ENCODE measurements at places on chromosomes 3 and 15.

GRCh38 chr3:147370349-147370748 is 36.0 kb downstream of the ZIC4 start:
- no peak for DNase-seq

GRCh38 chr3:95154766-95155165 is 1091.9 kb downstream of the NSUN3 start:
- no peak for DNase-seq

GRCh38 chr3:127254033-127254644 is 33.7 kb downstream of the PRR20G start:
- DNase-seq, result no peak

DNA sequence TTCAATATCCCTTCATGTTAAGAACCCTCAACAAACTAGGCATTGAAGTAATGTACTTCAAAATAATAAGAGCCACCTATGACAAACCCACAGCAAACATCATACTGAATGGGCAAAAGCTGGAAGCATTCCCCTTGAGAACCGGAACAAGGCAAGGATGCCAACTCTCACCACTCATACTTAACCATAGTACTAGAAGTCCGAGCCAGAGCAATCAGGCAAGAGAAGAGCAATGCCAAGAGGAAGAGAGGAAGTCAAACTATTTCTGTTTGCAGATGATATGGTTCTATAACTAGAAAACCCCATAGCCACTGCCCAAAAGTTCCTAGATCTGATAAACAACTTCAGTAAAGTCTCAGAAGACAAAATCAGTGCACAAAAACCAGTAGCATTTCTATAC is 161.9 kb downstream of the UBE2E2 start:
- DNase-seq, result no peak

DNA sequence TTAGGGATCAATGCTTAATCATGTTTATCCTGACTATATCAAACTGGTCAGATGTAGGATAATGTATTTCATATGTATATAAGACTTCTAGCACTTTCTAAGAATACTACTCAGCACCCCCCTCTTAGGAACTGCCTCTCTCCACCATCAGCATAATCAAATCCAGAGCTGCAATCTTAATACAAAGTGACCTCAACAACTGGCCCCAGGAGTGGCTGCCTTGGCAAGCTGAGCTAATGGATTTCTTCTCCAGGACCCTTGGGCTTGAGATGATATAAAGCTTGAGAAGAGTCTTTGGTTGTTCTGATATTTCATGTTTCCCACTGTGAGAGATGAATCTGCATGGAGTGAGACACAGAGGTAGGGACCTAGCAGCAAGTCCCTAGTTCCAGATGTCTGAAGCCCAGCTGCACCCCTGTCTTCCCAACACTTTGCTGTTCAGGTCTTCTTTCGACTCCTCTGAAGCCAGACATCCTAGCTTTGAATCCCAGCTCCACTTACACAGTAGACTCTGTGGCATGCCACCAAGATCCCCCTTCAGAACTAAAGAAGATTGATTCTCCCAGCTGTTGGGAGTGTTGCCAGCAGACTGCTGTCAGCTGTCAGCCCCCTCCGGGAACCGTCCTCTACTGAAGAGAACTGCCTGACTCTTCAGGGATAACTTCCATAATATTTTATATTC is 309.3 kb upstream of the UBE2E2 start:
- DNase-seq, result no peak

- no peak for DNase-seq
Observed at GRCh38 chr3:14522129-14522691, 17.9 kb downstream of the GRIP2 start.

DNA sequence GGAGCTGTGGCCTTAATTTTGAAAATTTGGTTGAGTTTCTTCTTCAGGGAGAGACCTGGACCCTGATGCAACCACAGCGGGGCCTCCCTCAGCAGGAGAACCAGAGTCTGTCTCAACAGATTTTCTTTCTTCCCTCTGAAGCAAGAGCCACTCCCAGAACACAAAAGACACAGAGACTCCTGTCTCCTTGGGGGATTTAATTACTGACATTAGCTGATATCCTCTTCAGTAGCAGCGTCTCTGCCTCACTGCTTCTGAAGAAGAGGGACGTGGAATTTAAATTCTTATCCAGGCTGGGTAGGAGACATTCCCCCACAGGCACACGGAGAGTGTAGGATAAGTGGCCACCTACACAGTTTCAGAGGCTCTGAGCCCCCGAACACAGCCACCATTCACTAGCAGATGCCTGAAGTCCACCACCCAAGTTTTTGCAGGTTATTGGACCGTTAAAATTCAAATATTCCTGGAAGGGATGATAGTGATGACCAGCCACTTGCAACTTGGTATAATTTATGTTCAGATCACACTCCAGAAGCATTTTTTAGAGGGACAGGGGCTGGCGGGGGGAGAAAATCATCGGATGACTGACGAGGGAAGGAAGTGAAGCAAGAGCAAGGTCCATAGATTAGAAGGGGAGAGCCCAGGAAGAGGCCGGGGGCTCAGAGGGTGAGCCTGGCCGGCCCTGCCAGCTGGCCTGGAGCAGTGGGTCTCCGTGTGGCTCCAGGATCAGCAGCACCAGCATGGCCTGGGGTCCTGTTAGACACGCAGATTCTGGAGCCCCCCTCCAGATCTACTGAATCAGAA is 109.7 kb downstream of the BDH1 start:
- DNase-seq, result no peak

DNA sequence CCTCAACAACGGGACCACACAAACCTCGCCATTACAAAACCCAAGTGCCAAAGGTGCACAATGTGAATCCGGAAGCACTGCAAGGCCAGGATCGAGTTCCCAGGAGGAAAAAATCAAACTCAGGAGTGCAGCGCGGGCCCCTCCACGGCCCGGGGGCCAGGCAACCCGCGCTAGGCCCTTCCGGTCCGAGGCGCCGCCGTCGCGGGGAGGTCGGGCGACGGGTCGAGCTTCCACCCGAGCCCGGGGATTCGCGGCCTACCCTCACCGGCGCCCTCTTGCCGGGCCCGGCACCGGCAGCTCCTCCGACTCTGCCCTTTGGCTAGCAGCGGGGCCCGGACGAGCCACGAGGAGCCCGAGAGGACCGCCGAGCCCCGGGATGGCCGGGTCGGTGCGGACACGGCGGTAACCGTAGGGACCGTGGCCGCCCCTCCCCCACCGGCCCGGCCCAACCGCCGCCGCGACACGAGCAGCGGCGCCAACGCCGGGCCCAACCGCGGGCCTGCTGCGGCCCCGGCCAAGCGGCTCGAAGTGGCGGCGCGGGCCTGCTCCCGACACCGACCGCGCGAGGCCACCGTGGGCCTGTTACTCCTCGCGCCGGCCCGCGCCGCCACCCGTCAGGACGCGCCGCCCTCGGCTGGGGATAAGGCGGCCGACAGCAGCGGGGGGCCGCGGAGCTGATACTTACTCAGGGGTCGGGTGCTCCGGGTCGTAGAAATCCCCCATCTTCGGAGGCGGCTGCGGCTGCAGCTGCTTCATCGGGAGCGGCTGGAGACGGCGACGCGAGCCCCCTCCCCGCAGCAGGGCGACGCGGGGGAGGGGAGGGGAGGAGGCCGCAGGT is 525 bp downstream of the SETD2 start:
- DNase-seq, result peak; percentile 65

- DNase-seq, result no peak
Observed at GRCh38 chr15:67083135-67083762, 17.8 kb downstream of the SMAD3 start.

DNA sequence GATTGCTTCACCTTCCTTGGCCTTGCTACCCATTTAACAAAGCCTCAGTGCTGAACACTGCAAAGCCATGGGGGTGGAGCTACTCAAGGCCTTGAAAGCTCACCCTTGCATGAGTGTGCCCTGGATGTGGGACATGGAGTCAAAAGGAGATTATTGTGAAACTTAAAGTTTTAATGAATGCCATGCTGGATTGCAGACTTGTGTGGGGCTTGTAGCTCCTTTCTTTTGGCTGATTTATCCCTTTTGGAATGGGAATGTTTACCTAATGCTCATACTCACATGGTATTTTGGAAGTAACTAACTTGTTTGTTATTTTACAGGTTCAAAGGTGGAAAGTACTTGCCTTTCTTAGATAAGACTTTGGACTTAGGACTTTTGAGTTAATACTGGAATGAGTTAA is 538.5 kb upstream of the NECTIN3 start:
- no peak for DNase-seq

DNA sequence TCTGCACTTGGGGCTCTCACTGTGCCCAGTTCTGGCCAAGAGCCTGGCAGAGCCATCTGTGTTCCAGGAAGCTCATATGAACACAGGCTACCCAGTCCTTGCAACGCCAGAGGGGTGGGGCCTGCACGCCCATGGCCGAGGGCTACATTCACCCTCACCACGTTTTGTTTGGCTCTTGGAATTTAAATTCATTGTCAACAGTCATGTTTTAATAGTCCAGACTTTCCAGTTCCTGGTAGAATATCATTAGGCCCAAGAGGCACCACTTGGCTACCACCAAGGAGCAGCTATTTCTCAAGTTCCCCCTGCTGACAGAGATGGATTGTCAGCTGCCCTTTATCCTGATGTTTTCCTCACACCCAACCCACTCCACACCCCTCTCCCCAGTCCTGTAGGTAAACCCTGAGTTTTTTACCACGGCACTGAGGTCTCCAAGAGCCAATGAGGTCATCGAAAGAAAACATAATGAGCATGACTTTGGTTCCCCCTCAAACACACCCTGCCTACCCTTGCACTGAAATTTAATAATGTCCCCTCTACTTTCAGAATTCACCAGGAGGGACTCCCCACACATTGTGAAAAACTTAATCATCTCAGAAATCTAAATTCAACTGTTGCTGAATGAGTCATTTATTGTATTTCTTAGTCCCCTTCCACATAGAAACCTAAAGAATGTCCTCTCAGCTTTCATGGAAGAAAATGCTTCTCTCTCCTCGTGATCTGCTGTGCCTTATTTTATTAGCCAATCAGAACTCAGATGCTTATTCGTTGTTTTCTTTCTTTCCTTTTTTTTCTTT is 125.1 kb downstream of the SHQ1 start:
- DNase-seq, result peak; percentile 59

DNA sequence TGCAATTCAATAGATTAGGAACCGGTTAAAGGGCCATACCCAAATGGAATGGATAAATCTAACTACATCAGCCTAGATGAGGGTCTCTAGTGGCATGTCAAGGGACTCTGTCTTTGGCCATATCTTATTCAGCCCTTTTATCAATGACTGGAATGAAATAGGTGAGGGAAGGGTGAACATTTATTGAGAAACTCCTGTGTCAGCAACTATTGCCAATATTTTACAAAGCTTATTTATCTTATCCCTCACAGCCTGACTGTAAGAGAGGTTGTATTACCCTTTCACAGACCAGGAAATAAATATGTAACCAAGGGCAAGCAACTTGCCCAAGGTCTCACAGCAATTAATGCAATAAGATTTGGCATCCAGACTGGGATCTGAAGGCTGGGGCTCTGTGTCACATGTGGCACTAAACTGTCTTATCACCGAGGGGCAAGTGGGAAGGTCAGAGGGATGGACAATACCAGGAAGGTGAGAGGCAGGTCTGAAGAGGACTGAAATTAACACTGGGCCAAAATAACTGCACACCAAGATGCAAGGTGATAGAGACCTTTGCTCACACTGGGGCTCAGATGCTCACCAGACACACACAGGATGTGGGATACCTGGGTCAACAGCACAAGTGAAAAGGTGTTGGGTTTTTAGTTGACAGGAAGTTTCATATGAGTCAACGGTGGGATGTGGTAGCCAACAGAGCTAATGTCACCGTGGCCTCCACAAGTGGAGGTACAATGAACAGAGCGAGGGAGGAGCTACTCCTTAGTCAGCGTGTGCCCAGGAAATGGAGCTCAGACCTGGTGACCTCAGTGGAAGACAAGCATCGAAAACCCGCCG is 261.3 kb downstream of the RPLP1 start:
- peak; percentile 57 for DNase-seq

DNA sequence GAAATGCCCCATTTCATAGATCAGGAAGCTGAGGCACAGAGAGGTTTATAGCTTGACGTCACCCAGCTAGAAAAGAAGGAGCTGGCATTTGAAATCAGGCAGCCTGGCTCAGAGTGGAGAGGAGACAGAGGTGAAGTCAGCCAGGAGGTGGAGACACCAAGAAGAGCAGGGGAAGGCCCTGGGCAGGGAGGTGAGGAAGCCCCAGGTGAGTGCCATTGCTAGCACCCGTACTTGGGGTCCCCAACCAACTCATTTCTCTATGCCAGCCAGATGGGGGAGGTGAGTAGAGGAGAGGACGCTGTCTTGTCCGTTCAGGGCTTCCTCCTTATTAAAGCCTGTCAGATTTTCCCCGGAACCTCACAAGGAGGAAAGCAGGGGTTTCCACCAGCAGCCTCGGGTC is 149.6 kb upstream of the TLE3 start:
- DNase-seq, result no peak

- no peak for DNase-seq
Observed at GRCh38 chr3:108295421-108296175, 750 bp upstream of the HHLA2 start.

- no peak for DNase-seq
Observed at GRCh38 chr3:58482917-58483636, 8.8 kb upstream of the KCTD6 start.

GRCh38 chr3:127747751-127748521 is 74.4 kb downstream of the MGLL start:
- no peak for DNase-seq

DNA sequence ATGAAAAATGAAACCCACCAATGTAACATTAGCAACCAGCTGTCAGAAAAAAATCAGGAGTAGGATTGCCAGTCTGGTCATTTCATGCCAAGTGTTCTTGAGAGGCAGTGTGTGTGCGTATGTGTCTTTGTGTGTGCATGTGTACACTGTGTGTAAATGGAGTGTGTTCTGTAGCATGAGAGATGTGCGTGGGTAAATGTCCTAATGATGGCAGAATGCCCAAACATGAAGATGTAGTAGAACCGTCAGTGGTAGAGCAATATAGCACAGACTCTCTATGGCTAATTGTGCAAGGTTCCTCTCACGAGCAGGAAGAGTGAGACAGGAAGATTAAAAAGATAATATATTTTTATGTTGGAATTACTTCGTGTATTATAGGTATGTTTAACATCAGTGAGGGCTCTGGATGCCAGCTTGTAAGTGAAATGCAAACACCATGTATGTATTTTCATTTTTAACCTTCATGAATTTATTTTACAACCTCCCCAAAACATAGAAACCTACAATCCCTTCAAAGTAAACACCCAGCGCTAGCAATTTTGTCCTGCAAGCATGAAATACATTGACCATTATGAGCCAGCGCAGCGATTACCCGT is 1038.7 kb downstream of the IGSF11 start:
- no peak for DNase-seq

GRCh38 chr3:128281461-128282367 is 128.4 kb downstream of the EEFSEC start:
- no peak for DNase-seq

GRCh38 chr3:155248531-155249187 is 44.8 kb downstream of the STRIT1 start:
- no peak for DNase-seq

DNA sequence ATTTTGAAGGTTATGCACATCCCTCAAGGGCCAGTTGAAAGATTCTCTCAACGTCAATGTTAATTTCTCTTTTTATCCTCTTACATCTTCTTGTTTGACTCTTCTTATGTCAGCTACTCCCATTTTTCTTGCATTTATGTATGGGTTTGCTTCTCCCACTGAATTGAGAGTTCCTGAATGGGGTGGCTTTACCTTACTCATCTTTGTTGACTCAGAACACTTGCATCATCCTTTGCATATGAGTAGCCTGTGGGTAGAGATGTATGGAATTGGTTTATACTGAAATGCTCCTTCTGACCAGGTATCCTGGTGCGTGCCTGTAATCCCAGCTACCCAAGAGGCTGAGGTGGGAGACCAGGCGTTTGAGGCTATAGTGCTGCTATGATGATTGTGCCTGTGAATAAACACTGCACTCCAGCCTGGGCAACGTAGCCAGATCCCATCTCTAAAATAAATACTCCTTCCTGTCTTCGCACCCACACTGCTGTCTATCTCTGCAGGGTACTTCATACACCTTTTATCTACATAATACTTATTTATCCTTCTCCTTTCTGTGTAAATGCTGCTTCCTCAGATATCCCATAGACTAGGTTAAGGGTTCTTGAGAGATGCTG is 123.6 kb upstream of the DPH6 start:
- DNase-seq, result no peak

Measured in GM13977 (cell line).